Transverse colon (tissue), 4 donors: ENCODE measurements at places on chromosomes 2 and 18. TPM values are rescaled to one million over a fixed set of nuclear protein-coding genes. Genes with fewer than 3 reads are reported as not detected.

DNA sequence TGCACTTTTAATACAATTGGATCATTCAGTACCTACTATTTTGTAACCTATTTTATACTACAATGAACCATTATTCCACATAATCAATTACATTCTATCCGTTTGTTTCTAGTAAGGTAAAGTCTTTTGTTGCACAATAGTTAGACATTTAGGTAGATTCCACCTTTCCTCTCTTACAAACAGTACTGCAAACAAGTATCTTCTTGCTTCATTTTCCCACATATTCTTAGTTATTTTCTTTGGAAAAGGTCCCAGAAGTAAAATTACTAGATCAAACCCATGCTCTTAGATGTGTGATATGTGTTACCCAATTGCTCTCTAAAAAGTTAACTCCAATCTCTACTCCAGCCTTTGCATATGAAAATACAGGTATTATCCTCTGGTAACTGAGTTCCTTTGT is 49.6 kb downstream of the SPIRE1 start:
- no peak for DNase-seq

DNA sequence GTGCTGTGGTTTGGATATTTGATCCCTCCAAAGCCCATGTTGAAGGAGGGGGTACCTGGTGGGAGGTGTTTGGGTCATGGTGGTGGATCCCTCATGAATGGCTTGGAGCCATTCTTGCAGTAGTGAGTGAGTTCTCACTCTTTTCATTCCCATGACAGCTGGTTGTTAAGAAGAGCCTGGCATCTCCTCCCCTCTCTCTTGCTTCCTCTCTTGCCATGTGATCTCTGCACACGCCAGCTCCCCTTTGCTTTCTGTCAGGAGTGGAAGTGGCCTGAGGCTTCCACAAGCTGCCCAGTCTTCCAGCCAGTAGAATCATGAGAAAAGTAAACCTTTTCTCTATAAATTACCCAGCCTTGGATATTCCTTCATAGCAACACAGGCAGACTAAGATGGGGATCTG is 8.6 kb downstream of the ADD2 start:
- DNase-seq, result no peak

- no peak for DNase-seq
These were observed 144.9 kb upstream of the PKDCC start for GRCh38 chr2:41902897-41903296.

GRCh38 chr2:20532634-20533437 is 86.0 kb downstream of the RHOB start:
- no peak for DNase-seq

DNA sequence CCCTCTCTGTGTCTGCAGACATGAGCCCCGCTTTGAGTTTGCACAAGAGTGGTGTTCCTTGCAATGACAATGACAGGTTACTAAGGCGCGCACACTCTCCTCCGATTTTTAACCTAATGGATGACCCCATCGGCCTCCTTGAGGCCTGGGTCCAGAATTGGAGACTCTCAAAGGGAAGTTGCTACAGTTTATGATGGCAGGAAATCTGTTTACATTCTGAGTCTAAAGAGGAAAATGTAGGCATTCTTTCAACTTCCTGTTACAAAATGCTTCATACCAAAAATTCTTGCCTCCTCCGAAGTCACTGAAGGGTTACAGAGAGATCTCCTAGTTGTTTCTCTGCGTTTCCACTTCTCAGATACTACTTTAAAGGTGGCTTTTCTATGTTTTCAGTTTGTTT is 225.3 kb upstream of the AGAP1 start:
- no peak for DNase-seq

GRCh38 chr18:55763805-55764204 is 175.8 kb upstream of the TCF4 start:
- DNase-seq, result no peak

GRCh38 chr2:98936353-98937351 is 627 bp upstream of the CRACDL start:
- no peak for DNase-seq

- DNase-seq, result peak; percentile 26
These were observed 75.9 kb downstream of the ITGB1BP1 start for GRCh38 chr2:9347411-9347881.

- no peak for DNase-seq
These were observed 54.5 kb downstream of the CFAP221 start for GRCh38 chr2:119598596-119599263.

- DNase-seq, result no peak
These were observed 1.8 kb downstream of the DCC start for GRCh38 chr18:52341608-52342381.

- DNase-seq, result no peak
These were observed 83.2 kb downstream of the LTBP1 start for GRCh38 chr2:33029926-33030325.

Gene HAAO
- total RNA-seq, result 4.0 TPM
